ENCODE measurements at places on chromosomes 3 and 15.

DNA sequence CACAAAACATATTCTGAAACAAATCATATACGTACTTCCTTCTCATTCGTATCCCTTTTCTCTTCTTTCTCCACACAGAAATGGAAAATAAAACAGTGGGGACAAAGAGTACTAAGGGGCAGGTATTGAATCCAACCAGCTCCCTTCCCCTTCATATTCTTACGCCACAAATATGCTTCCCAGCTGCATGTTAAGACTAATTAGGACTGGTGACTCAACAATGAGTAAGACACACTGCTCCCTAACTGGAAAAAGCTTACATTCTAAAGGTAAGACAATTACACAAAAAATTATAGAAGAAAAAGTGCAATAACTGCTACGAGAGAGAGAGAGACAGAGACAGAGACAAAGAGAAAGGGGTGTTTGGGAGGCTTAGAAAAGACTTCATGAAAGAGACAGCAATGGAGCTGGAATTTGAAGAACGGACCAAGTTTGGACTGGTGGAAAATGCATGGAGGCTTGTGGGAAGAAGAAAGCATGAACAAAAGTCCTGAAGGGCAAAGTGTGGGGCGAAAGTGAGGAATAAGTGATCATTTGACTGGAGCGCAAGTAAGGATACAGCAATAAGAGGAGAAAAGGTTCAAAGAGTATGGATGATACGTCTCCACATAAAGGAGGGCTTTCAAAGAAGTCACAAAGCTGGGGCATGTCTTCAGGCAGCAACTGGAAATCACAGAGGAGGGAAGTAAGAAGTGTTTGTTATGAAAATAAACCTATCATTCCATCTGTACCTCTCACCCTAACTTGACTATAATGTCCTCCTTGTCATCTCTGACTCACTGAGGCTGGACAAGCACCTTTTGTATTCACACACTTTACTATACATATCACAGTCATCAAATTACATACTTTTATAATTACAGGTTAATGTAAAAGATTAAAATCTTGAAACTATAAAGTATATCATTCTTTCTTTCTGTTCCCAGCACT, 49.2 kb downstream of the RYK start:
- DNase-seq, result no peak

GRCh38 chr3:48024401-48024800, 8.2 kb upstream of the MAP4 start:
- DNase-seq, result no peak

DNA sequence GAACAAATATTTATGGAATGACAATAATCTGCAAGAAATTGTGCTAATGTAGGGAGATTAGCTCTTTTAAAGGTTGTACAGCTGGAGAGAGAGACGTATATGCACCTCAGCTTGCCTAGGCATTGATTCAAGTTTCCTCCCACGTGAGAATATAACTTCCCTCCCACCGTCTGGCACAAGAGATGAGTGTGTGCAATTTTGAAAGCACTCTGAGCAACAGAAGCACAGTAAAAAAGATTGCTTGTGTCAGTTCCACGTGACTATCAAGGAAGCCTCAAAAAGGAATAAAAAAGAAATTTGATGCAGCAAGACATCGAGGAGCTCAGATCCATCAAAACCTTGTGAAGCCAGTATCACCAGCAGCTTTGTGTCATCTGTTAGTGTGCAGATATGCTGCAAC, 435.3 kb downstream of the TUSC7 start:
- no peak for DNase-seq

DNA sequence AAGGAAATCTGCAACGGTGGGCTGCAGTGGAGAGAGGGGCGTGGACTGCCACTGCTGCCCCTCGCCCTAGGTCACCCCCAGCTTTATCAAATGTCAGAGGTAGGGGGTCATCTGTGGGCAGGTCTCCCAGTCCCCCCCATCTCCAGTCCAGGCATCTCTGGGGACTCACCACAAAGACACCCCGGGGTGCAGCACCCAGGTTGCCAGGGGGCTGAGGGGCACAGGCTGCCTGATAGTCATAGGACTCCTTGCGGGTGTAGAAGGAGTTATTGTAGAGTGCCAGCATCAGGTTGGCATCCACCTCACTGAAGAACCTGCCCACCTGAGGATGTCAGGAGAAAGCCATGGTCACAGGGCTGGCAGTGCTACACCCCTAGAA, 6.5 kb upstream of the TMEM115 start:
- no peak for DNase-seq

- DNase-seq, result no peak
Observed at GRCh38 chr3:39154280-39155021, 1.1 kb upstream of the CSRNP1 start.

- no peak for DNase-seq
Observed at GRCh38 chr15:77402740-77403379, 17.0 kb downstream of the PEAK1 start.

GRCh38 chr3:49004352-49005302, 2.6 kb upstream of the WDR6 start:
- DNase-seq, result no peak

- no peak for DNase-seq
Observed at GRCh38 chr15:100461049-100461448, 67.7 kb downstream of the CERS3 start.

GRCh38 chr15:41968701-41969100, 3.7 kb downstream of the EHD4 start:
- no peak for DNase-seq

DNA sequence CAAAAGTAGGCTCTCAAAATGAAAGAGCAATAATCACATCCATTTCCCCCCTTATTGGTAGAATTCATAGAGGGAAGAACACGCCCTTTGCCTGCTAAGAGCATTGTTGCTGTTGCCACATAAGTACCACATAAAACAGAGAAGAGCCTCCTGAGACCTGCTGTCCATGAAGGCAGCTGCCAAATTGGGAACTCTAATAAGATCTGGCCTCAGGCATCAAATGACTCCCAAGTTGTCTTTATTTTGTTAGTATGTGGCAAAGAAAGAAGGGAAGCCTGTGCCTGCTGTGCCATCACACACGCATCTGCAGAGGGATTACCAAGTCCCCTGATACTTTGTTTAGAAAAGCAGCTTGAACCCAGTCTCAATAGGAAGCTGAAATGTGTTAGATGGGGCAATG, 23.9 kb downstream of the VGLL3 start:
- DNase-seq, result no peak

All from activated naive CD4-positive, alpha-beta T cell treated with Interleukin-2 at 50 U/mL for 16 hours (primary cell).